A549 treated with dexamethasone at 1 μM for 4 hours (cell line): ENCODE measurements at places on chromosomes 13 and 19. TPM values are rescaled to one million over a fixed set of nuclear protein-coding genes. Genes with fewer than 3 reads are reported as not detected.

Gene DACH1
- total RNA-seq = not detected in 5 replicates

Gene ZNF525
- 0.19 to 0.40 TPM (median 0.29 TPM) in 5 replicates for total RNA-seq

Gene NTF4
- 0.24 to 0.75 TPM (median 0.67 TPM) in 5 replicates for total RNA-seq

Gene KISS1R
- 0.19 to 0.43 TPM (median 0.21 TPM) in 5 replicates for total RNA-seq
